ENCODE measurements at places on chromosomes 7 and 10. TPM values are rescaled to one million over a fixed set of nuclear protein-coding genes. Genes with fewer than 3 reads are reported as not detected.
A peak's percentile ranks its signal among the peaks of the same experiment; 100 is the strongest.

- DNase-seq, result no peak
- no peaks in the 10 kb centered on the region for H3K4me1 ChIP-seq
- H3K36me3 ChIP-seq, result no peaks in the 10 kb centered on the region
- no peak overlapping the region for H3K27ac ChIP-seq
- H3K4me3 ChIP-seq, result no peak overlapping the region
Measured at GRCh38 chr7:80499350-80499953, 12.4 kb downstream of the GNAT3 start.

GRCh38 chr7:130410868-130411541, 29.8 kb downstream of the CEP41 start:
- H3K27me3 ChIP-seq, result no peaks in the 10 kb centered on the region
- no peak for DNase-seq

GRCh38 chr7:86784765-86785164, 141.1 kb downstream of the GRM3 start:
- DNase-seq, result no peak
- H3K27ac ChIP-seq, result no peak overlapping the region
- H3K4me3 ChIP-seq, result no peak overlapping the region
- no peaks in the 10 kb centered on the region for H3K4me1 ChIP-seq
- no peaks in the 10 kb centered on the region for H3K27me3 ChIP-seq

DNA sequence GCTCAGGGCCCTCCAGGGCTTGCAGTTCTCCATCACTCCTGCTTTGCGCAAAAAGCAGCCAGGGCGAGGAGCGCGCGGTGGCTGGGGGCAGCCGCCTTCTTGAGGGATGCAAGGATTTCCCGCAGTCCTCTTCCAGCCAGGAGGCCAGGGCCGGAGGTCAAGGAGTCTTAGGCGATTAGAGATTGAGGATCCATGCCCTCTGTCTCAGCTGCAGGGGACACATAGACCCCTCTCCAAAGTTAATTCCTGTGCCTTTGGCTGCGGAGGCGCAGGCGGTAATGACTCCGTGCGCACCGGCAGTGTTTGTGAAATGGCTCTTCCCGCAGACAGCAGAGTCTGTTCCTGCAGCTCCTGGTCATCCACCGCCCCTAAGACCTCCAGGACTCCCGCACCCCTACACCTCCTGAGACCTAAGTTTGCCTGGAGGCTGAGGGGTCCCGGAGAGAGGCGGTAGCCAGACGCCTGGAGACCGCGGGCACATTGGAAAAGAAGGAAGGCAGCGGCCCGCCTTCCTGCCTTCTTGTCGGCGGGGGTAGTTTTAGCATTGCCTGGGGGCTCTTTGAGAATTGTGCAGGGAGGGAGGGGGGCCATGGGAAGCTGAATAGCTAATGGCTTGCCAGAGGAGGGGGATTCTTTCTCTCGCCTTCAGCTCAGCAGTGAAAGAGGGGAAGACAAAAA, 3.3 kb upstream of the NEUROG3 start:
- peaks cover 20% of the 10 kb centered on the region for H3K4me1 ChIP-seq
- no peaks in the 10 kb centered on the region for H3K36me3 ChIP-seq
- peaks cover 75% of the 10 kb centered on the region for H3K27me3 ChIP-seq
- no peak for DNase-seq

DNA sequence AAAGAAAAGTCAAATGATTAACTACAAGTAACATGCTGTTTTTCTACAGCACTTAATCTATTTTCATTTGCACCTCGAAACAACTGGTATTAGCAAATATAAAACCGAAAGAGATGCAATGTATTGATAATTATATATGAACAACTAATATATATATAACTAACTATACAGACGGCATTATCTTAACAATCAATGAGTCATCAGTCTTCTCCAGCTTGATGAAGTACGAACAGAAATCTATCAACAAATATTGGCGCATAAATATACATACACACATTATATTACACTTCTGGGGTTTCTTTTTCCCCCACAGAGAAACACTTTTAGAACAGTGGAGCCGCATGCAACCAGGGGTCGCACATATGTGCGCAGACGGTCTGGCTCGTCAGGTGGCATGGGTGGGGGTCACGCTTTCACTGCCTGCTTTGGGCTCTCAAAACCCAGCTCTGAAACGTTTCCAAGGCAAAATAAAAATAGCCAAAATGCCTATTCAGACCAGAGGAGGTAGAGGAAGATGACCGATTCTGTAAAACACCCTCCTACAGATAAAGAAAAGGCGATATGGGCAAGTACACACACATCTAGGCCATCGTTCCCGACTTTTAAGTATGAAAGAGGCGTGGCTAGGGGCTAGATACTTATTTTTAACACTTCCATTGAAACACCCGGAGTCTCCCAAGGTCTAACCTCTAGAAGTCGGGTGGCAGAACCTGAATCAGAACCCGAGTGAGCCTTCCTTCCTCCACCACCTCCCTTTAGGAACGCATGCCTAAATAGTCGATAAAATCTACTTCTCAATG, 1.7 kb downstream of the ARHGAP12 start:
- H3K36me3 ChIP-seq, result no peaks in the 10 kb centered on the region
- peak overlapping the region; percentile 78 for H3K27ac ChIP-seq
- peak; percentile 13 for DNase-seq

- H3K27ac ChIP-seq, result no peak overlapping the region
- no peak overlapping the region for H3K4me3 ChIP-seq
- DNase-seq, result no peak
- H3K36me3 ChIP-seq, result no peaks in the 10 kb centered on the region
- no peaks in the 10 kb centered on the region for H3K4me1 ChIP-seq
- H3K27me3 ChIP-seq, result peaks cover 12% of the 10 kb centered on the region
Measured at GRCh38 chr10:123790132-123790885, 101.3 kb downstream of the CPXM2 start.

- no peaks in the 10 kb centered on the region for H3K36me3 ChIP-seq
- no peak for DNase-seq
- no peak overlapping the region for H3K27ac ChIP-seq
- no peak overlapping the region for H3K4me3 ChIP-seq
Measured at GRCh38 chr7:120201290-120201689, 71.7 kb upstream of the KCND2 start.

DNA sequence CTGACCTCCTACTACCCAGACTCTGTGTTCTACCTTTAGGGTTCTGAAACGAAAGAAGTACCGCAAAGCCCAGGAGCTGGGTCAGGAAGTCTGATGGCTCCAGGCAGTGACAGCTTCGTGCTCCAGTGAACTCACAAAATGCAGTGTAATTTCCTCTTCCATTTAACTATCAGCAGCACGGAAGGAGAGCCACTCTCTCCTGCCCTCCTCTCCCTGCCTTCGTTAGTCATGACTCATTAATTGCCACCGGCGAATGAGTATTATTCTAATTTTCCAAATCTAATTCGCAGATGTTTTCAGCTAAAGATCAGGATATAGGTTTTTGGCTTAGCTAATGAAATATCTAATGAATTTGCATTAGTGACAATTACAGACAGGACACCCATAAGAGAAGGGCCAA, 1262.0 kb downstream of the TYW1 start:
- H3K27me3 ChIP-seq, result no peaks in the 10 kb centered on the region
- H3K4me1 ChIP-seq, result no peaks in the 10 kb centered on the region
- H3K4me3 ChIP-seq, result no peak overlapping the region

- peaks cover 7% of the 10 kb centered on the region for H3K4me1 ChIP-seq
- peaks cover 7% of the 10 kb centered on the region for H3K27me3 ChIP-seq
- H3K4me3 ChIP-seq, result no peak overlapping the region
- no peak overlapping the region for H3K27ac ChIP-seq
- no peaks in the 10 kb centered on the region for H3K36me3 ChIP-seq
- DNase-seq, result no peak
Measured at GRCh38 chr7:25353196-25353595, 124.9 kb upstream of the NPVF start.

GRCh38 chr7:151233804-151234203, 1.5 kb downstream of the CHPF2 start:
- H3K36me3 ChIP-seq, result peaks cover 40% of the 10 kb centered on the region
- H3K4me1 ChIP-seq, result peaks cover 27% of the 10 kb centered on the region
- peak overlapping the region; percentile 100 for H3K4me3 ChIP-seq
- no peaks in the 10 kb centered on the region for H3K27me3 ChIP-seq
- no peak for DNase-seq

DNA sequence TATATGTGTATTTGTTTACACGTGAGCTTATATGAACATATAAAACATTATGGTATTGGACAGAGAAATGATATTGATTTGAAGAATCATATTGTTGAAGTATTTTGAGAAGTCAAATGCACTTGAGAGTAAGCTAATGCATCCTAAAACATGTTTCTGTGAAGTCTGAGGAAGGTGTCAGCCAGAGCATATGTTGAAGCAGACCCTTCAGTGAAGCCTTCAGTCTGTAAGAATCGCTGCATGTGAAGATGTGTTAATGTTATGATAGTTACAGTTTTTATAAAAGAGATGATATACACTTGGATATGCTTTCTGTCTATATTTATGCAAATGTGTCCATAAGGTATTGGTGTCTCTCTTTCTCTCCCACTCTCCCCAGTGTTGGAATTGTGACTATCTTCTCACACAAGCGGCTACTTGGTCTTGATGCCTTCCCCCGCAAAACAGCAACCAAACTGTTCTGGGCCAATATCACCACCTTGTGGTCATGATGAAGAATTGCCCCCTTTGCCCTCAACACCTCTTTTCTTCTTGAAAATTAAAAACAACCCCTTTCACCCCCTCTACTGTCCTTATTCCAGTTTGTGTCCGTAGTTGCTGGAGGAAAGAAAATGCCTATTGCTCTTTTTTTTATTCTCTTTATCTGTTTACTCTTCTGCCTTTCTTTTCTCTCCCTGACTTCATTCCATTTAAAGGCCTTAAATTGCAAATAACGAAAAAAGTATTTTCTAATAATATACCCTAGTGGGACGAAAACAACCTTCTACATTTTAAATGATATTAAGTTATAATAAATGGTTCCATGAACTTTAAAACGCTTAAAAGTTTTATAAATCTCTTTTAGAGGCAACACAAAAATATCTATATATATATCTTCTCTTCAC, 64.9 kb downstream of the IKZF1 start:
- H3K4me1 ChIP-seq, result peaks cover 97% of the 10 kb centered on the region
- H3K36me3 ChIP-seq, result peaks cover 93% of the 10 kb centered on the region
- peak overlapping the region; percentile 5 for H3K4me3 ChIP-seq
- no peaks in the 10 kb centered on the region for H3K27me3 ChIP-seq

GRCh38 chr7:44286618-44287487, 38.5 kb downstream of the CAMK2B start:
- no peak overlapping the region for H3K27ac ChIP-seq
- no peaks in the 10 kb centered on the region for H3K36me3 ChIP-seq
- DNase-seq, result no peak
- H3K4me1 ChIP-seq, result no peaks in the 10 kb centered on the region
- peaks cover 2% of the 10 kb centered on the region for H3K27me3 ChIP-seq

- DNase-seq, result no peak
- no peak overlapping the region for H3K27ac ChIP-seq
- no peak overlapping the region for H3K4me3 ChIP-seq
- H3K36me3 ChIP-seq, result no peaks in the 10 kb centered on the region
Measured at GRCh38 chr7:158110661-158111048, 477.0 kb downstream of the PTPRN2 start.

The PSMG3 gene
- total RNA-seq, result 41.5 TPM

The MYO1G gene
- 399 TPM for total RNA-seq

The GNAT3 gene
- total RNA-seq, result not detected

The HOXA1 gene
- total RNA-seq, result 0.25 TPM

The PRTFDC1 gene
- total RNA-seq, result 2.7 TPM

The INHBA gene
- total RNA-seq, result not detected

The MMP21 gene
- not detected for total RNA-seq
